ENCODE measurements at places on chromosomes 1 and 21.

- H3K27ac ChIP-seq = peak overlapping the region; percentile 51
- H3K4me1 ChIP-seq = no peaks in the 10 kb centered on the region
- DNase-seq = peak; percentile 61
- H3K36me3 ChIP-seq = no peaks in the 10 kb centered on the region
- H3K27me3 ChIP-seq = no peaks in the 10 kb centered on the region
Measured at GRCh38 chr1:36248250-36248894, 24.1 kb downstream of the THRAP3 start.

- peaks cover 71% of the 10 kb centered on the region for H3K27me3 ChIP-seq
- peaks cover 9% of the 10 kb centered on the region for H3K4me1 ChIP-seq
- no peak for DNase-seq
- no peak overlapping the region for H3K4me3 ChIP-seq
- H3K36me3 ChIP-seq = no peaks in the 10 kb centered on the region
Measured at GRCh38 chr1:77283701-77284425, 2.0 kb downstream of the AK5 start.

DNA sequence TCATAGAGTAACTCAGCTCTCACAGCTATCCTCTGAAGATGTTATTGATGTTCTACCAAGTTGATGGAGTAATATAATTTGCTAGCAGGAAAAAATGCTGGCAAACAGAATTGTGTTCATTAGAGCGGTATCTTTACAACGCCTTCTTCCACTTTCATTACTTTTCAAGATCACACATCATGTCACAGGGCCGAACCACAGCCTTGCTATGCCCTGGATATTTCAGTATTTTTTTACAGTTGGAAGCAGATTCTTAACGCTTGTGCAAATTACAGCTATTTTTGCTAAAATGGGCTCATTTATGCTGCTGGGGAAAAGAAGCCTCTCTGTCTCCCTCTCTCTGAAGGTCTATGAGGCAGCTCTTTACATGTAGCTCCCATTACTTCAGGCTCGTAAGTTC is 632.2 kb downstream of the KIF26B start:
- no peaks in the 10 kb centered on the region for H3K27me3 ChIP-seq
- peaks cover 11% of the 10 kb centered on the region for H3K4me1 ChIP-seq
- H3K4me3 ChIP-seq = no peak overlapping the region
- H3K27ac ChIP-seq = no peak overlapping the region

- DNase-seq = no peak
- no peak overlapping the region for H3K4me3 ChIP-seq
- no peaks in the 10 kb centered on the region for H3K36me3 ChIP-seq
- no peaks in the 10 kb centered on the region for H3K27me3 ChIP-seq
Measured at GRCh38 chr1:152961226-152961891, 9.1 kb upstream of the SPRR4 start.

GRCh38 chr1:44501047-44501890 is 96.2 kb downstream of the RNF220 start:
- H3K27me3 ChIP-seq = peaks cover 34% of the 10 kb centered on the region
- H3K4me1 ChIP-seq = peaks cover 6% of the 10 kb centered on the region
- no peaks in the 10 kb centered on the region for H3K36me3 ChIP-seq
- no peak overlapping the region for H3K4me3 ChIP-seq

DNA sequence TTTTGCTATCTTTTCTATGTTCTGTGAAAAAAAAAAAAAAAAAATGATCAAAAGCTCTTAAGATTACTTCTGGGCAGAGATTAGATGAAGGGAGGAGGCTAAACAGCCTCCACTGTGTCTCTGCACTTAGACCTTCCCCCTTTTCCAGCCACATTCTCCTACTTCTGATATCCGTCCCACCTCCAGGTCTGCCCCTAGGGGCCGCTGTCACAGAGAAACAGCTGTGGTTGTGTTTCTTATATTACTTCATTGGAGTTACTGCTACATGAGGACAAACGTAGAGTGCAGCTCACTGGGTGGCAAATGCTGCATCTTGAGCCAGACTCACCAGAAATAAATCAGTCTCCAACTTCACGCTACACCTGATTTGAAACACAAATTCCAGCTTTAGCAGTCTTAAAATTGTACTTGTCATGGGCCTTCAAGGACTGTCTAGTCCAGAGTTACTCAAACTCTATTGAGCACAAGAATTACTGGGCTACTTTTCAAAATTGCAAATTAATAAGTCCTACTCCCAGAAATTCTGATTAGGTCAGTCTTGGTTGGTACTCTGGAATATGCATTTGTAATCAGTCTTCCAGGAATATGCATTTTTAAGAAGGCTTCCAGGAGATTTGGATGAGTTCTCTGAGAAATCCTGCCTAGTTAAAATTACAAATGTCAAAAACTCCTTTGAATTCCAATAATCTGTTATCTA is 125.2 kb upstream of the PTBP2 start:
- H3K27ac ChIP-seq = no peak overlapping the region
- no peaks in the 10 kb centered on the region for H3K36me3 ChIP-seq
- H3K4me1 ChIP-seq = no peaks in the 10 kb centered on the region
- peak; percentile 40 for DNase-seq

- no peak overlapping the region for H3K4me3 ChIP-seq
- H3K27ac ChIP-seq = no peak overlapping the region
- DNase-seq = no peak
- H3K36me3 ChIP-seq = no peaks in the 10 kb centered on the region
Measured at GRCh38 chr21:35311985-35312384, 262.9 kb upstream of the RUNX1 start.

DNA sequence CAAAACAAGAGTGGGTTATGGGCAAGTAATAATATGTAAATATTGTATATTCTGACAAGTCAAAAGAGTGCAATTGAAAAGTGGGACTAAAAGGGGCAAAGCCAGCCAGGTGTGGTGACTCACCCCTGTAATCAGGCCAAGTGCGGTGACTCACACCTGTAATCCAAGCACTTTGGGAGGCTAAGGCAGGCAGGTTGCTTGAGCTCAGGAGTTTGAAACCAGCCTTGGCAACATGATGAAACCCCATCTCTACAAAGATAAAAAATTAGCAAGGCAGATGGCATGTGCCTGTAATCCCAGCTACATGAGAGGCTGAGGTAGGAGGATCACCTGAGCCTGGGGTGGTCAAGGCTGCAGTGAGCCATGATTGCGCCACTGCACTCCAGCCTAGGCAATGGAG is 304.0 kb downstream of the HHIPL2 start:
- H3K27ac ChIP-seq = no peak overlapping the region
- no peaks in the 10 kb centered on the region for H3K36me3 ChIP-seq
- no peaks in the 10 kb centered on the region for H3K4me1 ChIP-seq
- H3K27me3 ChIP-seq = no peaks in the 10 kb centered on the region

- peaks cover 38% of the 10 kb centered on the region for H3K4me1 ChIP-seq
- H3K36me3 ChIP-seq = no peaks in the 10 kb centered on the region
- H3K4me3 ChIP-seq = no peak overlapping the region
- peak overlapping the region; percentile 76 for H3K27ac ChIP-seq
- H3K27me3 ChIP-seq = no peaks in the 10 kb centered on the region
Measured at GRCh38 chr1:27428316-27429028, 36.0 kb downstream of the GPR3 start.

DNA sequence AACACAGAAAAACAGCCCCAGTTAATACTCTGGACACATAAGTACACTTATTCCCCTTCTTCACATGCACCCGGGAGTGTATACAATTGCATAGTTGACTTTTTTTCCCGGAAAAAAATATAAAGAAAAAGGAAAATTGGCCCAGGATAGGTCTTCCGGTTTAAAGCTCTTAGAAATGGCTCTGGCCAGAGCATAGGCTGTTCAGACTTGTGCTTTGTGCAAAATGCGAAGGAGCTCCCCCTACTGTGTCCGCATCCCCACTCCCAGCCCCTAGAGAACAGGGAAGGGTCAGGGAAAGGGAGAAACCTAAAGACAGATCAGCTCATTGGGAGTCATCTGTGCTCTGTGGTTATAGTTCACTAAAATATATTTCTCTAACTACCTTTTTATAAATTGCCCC is 5.5 kb upstream of the MTMR11 start:
- DNase-seq = peak; percentile 62
- no peak overlapping the region for H3K4me3 ChIP-seq
- H3K27ac ChIP-seq = peak overlapping the region; percentile 60
- H3K4me1 ChIP-seq = peaks cover 21% of the 10 kb centered on the region

DNA sequence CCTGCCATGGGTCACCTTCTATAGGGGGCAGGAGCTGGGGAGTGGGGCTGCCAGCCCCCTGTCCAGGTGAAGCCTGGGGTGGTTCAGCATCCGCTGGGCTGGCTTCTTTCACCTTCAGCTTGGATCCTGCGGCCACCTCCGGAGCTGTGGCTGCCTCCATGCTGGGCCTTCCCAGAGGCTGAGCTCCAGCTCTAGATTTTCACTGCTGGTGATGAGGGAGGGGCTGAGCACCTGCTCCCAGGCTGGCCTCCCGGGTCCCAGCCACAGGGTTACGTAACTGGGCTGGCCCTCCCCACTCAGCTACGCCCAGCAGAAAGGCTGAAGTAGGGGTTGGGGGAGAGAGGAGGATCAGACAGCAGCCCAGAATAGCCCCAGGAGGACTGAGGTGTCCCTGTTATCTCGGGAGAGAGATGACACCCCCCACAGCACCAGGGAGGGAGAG is at the start of gene MYBPHL:
Gene MYBPHL, minus strand, starts transcription at position 180 of the 442 bp plus-strand sequence. Its CDS starts 20 bp downstream, at position 160.
- no peaks in the 10 kb centered on the region for H3K36me3 ChIP-seq
- peaks cover 34% of the 10 kb centered on the region for H3K4me1 ChIP-seq
- no peaks in the 10 kb centered on the region for H3K27me3 ChIP-seq
- DNase-seq = peak; percentile 58
- H3K4me3 ChIP-seq = no peak within 1 kb of the TSS

- no peak for DNase-seq
- peak overlapping the region; percentile 94 for H3K27ac ChIP-seq
- no peaks in the 10 kb centered on the region for H3K27me3 ChIP-seq
- peaks cover 44% of the 10 kb centered on the region for H3K4me1 ChIP-seq
- no peaks in the 10 kb centered on the region for H3K36me3 ChIP-seq
- H3K4me3 ChIP-seq = no peak overlapping the region
Measured at GRCh38 chr1:26282401-26282918, 2.6 kb downstream of the SH3BGRL3 start.

DNA sequence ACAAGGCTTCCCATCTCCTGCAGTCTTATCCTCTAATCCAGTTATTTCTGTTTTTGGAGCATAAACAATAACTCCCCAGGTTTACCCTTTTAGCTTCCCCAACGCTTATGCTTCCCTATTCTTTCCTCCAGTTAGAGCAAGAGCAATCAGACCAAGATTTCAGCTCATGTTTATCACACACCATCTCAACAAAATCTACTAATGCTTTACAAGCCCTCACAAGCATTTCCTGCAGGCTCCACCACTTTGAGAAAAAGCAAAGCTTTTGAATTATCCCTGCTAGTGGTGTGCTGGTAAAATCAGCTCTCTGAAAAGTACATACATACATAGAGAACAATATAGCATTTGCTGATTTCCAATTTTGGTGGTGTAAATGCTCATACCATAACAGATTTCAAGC is 92.9 kb downstream of the EDEM3 start:
- H3K27ac ChIP-seq = no peak overlapping the region
- H3K4me3 ChIP-seq = no peak overlapping the region
- no peaks in the 10 kb centered on the region for H3K36me3 ChIP-seq
- H3K4me1 ChIP-seq = no peaks in the 10 kb centered on the region
- H3K27me3 ChIP-seq = peaks cover 13% of the 10 kb centered on the region

- DNase-seq = no peak
- no peaks in the 10 kb centered on the region for H3K36me3 ChIP-seq
- no peaks in the 10 kb centered on the region for H3K27me3 ChIP-seq
Measured at GRCh38 chr1:170318736-170319135, 173.0 kb downstream of the NTMT2 start.

DNA sequence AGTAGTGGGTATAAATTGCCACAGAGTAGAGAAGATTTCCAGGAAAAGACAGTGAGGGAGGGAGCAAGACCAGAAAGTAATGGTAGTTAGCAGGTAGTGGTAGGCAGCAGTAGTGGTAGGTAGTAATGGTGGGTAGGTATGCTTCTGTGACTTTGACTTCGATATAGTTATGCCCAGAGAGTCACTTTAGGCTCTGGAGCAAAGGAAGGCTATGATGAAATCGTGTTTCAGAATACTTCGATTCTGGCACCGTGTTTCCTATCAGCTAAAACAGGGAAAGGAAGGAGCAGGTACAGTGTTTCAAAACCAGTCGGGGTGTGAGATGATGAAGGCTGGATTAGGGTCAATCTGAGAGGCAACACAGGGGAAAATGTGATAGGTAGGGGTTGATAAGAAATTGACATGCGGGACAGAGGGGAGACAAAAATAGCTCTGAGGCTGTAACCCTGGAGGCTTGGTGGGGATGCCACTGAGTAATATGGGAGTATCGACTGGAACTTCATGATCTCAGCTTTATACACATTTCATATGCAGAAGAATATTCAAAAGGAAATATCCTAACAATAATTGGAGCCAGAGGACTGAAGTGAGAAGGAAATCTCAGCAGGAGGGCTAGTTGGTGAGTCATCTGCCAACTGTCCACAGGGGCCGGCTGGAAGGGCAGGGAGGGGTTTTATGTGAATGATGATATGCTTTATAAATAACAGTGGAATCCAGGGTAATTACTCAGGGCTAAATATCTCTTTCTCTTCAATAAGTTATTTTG is 25.2 kb upstream of the TRIM45 start:
- peak; percentile 54 for DNase-seq
- H3K4me1 ChIP-seq = peaks cover 23% of the 10 kb centered on the region
- H3K4me3 ChIP-seq = no peak overlapping the region
- H3K36me3 ChIP-seq = no peaks in the 10 kb centered on the region
- peak overlapping the region; percentile 38 for H3K27ac ChIP-seq
- H3K27me3 ChIP-seq = no peaks in the 10 kb centered on the region

DNA sequence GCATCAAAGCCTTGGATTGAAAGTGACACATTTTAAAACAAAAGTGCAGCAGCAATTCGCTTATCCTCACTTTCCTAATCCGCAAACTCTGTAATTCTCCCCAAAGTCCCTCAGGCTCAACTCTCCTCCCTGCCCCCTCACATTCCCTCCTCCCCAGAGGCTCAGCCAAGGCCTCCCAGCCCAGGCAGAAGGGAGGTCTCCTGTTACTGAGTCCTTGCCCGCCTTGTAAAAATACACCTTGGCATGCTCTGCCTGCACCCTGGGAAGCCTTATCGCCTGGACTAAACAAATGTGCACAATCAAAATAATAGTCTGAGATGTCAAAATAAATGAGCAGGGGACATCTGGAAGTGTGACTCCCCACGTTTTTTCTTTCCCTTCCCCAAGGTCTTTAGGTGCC is 109.7 kb downstream of the PLXNA2 start:
- H3K27ac ChIP-seq = no peak overlapping the region
- peaks cover 42% of the 10 kb centered on the region for H3K4me1 ChIP-seq
- DNase-seq = no peak
- H3K36me3 ChIP-seq = no peaks in the 10 kb centered on the region
- H3K4me3 ChIP-seq = no peak overlapping the region
- no peaks in the 10 kb centered on the region for H3K27me3 ChIP-seq

DNA sequence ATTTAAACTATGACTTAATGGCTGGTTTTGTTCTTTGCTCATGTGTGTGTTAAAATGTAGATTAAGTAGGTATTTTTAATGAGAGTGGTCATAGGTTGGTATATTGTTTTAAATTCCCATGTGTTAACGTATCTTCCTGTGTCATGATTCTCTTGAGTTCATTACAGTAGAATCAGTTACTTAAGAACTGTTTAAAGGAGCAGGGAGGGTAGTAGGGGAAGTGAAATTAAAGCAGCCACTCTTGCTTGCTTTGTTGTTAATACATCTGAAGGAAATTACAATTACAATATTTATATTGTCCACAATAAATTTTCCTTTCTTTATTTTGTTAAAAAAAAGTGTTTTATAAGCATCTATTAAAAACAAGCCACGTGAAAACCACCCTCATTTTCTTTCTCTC is 119.2 kb upstream of the KIAA1614 start:
- H3K36me3 ChIP-seq = no peaks in the 10 kb centered on the region
- H3K27me3 ChIP-seq = no peaks in the 10 kb centered on the region
- no peak for DNase-seq
- no peak overlapping the region for H3K4me3 ChIP-seq

- no peaks in the 10 kb centered on the region for H3K27me3 ChIP-seq
- DNase-seq = peak; percentile 92
- peak overlapping the region; percentile 70 for H3K4me3 ChIP-seq
- peak overlapping the region; percentile 76 for H3K27ac ChIP-seq
- H3K4me1 ChIP-seq = peaks cover 16% of the 10 kb centered on the region
- H3K36me3 ChIP-seq = no peaks in the 10 kb centered on the region
Measured at GRCh38 chr1:10694633-10695627, 101.5 kb downstream of the CASZ1 start.
